ENCODE measurements at places on chromosomes 3 and 15. TPM values are rescaled to one million over a fixed set of nuclear protein-coding genes. Genes with fewer than 3 reads are reported as not detected.

GRCh38 chr3:183275418-183275817, 22.4 kb downstream of the B3GNT5 start:
- peak; percentile 82 for DNase-seq

DNA sequence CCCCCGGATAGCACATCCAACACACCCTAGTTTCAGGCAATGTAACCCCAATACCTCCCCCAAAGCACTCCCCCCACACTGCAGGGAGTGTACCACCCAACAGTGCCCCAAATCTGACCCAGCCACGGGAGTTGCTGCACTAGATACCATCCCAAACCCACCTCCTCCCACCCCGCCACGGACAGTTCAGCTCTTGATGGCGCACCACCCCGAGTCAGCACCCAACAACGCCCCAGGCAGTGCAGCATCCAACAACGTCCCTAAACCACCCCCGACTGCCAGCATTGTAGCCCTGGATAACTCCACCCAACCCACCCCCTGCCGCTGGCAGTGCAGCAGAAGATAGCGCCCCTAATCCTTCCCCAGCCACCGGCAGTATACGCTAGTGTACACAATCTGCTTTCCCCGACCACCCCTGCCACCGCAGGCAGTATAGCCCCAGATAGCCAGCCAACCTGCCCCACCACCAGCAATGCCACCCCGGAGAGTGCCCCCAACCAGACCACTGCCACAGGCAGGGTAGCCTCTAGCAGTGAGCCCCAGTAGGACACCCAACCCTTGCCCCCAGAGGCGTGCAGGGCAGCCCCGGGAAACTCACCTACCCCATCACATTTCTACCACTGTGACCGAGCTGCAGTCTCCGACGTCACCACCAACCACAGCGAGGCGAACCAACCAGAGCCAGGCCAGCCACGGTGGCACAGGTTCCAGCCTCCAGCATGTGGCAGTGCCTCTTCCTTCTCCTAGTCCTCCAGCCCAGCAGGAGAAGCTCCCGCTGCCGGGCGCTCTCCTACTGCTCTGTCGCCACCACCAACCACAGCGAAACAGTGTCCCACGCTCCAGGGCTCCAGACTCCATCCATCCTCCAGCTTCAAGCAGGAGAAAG, 178.1 kb downstream of the POTEB3 start:
- no peak for DNase-seq

DNA sequence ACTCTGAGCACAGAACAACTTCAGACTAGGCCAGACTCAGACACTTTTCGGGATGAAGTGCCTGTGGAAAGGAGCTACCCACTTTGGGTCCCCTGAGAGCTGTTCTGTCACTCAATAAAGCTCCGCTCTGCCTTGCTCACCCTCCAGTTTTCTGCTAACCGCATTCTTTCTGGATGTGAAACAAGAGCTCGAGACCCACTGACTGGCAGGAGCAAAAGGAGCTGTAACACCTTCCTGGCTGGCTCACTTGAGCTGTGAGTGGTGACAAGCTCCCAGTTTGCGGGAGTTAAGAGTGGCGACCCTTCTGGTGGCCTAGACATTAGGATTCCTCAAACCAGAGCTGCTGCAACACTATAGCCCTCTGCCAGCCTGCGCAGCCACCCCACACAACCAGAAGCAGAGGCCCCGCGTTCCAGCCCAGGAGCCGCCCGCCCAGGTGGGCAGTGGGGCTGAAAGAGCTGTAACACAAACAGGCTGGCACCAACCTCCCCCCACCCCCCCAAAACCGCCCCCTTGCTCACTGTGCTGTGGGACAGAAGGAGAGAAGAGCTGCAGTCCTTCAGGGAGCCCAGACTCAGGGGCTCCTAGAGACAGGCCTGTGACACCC, 1178.1 kb upstream of the GBE1 start:
- DNase-seq, result no peak

DNA sequence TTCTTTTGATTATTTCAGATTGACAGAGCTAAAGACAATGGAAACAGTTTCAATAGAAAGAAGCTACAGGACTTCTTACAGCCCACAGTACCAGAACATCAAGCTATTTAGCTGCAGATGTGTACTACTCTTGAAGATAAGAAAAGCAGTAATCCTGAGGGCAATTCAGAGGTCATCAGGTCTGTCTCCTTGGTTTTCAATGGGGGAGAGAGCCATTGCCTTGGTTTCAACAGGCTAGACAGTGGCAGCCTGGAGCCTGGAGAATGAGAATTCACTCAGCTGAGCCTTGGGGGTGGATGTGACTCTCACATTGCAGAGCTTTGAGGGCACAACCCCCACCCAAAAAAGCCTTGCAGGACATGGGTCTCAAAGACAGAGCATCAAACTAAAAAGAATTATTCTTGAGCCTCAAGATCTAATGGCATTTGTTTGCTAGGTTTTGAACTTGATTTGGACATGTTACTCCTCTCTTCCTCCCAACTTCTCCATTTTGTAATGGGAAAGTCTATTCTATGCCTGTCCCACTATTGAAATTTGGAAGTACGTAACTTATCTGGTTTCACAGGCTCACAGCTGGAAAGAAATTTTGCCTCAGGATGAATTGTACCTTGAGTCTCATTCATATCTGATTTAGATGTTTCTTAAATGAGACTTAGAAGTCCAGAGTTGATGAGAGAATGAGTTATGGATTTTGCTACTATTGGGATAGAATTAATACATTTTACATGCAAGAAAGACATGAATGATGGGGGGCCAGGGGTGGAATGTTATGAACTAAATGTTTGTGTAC, 36.9 kb downstream of the PLSCR1 start:
- DNase-seq, result peak; percentile 20

GRCh38 chr3:10419637-10420232, 85.7 kb downstream of the ATP2B2 start:
- DNase-seq, result no peak

GRCh38 chr3:52552089-52552488, 15.7 kb downstream of the UQCC5 start:
- no peak for DNase-seq

DNA sequence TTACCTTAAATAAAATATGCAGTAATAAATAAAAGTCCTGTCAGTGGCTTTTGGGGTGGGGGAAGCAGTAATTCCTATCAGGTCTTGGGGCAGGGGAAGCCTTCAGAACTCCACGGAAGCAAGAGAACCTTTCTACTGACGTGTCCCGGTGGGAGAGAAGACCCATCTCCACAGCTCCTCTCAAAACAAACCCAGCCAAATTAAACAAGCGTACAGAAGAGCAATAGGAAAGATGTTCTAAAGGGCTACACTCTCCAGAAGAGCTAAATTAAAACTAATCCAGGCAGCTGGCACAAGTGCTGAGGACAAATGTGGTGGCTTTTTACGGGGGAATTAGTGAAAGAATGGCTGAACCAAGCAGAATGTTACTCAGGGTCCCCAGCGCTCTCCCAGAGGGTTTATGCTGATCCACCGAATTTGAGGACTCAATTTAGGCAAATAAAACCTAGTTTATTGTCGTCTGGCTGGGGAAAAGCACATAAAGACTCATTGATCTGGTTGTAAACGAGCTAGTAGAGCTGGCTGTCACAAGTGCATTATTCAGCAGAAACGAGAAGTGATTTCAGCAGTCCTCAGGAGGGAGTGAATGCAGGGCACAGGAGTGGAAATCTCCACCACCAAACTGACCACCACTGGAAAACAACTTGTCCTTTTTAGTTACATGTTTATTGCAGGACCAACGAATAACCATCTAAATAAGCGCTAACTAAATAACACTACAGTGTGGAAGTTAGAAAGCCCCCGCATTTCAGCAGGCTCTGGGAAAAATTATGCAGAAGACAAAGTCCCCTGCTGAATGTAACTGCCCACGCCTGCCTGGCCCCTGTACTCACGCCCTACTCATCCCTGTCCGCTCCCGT, 13.5 kb downstream of the BFSP2 start:
- DNase-seq, result no peak

GRCh38 chr3:40437889-40438288, 19.2 kb upstream of the RPL14 start:
- DNase-seq, result no peak

GRCh38 chr15:24017470-24017869, 330.4 kb upstream of the NDN start:
- no peak for DNase-seq

- no peak for DNase-seq
Observed at GRCh38 chr15:64361259-64361658, 5.3 kb upstream of the CSNK1G1 start.

RPL22L1 gene
- 159 TPM for total RNA-seq

TMEM44 gene
- total RNA-seq, result 115 TPM

CASR gene
- total RNA-seq, result not detected

SNTN gene
- total RNA-seq, result not detected

TMEM212 gene
- total RNA-seq, result not detected
